ENCODE measurements at places on chromosomes 1 and 21. TPM values are rescaled to one million over a fixed set of nuclear protein-coding genes. Genes with fewer than 3 reads are reported as not detected.
A peak's percentile ranks its signal among the peaks of the same experiment; 100 is the strongest.

GRCh38 chr1:1218524-1219200 lies 4.7 kb upstream of the TNFRSF4 start:
- no peak for DNase-seq

- DNase-seq = no peak
Measured at GRCh38 chr1:161265305-161265704, 6.8 kb downstream of the PCP4L1 start.

SHE gene
- not detected for polyA plus RNA-seq

OR6K3 gene
- polyA plus RNA-seq = not detected

DNA sequence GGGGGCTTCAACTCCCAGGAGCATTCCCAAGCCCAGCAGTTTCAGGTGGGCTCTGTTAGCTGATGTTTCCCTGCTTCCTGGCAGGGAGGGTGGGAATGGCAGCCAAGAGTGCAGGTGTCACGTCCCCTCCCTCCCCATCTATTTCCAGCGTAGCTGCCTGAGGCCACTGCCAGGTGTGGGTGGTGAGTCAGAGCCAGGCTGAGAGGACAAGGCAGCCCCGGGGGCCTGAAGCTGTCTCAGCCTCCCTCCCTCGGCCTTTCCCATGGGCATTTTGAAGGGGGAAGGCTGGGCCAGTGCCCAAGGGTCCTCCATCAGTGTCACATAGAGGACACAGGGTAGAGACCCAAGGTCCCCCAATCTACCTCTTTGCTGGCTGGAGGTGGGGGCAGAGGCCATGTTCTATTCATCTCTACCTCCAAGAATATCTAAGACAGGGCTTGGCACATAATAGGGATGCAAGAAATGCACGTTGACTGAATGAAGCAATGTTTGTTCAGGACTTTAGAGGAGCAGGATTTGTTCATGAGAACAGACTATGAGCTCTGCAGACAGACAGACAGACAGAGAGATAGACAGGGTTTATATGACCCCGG lies 34.4 kb upstream of the ID3 start:
- DNase-seq = no peak

DNA sequence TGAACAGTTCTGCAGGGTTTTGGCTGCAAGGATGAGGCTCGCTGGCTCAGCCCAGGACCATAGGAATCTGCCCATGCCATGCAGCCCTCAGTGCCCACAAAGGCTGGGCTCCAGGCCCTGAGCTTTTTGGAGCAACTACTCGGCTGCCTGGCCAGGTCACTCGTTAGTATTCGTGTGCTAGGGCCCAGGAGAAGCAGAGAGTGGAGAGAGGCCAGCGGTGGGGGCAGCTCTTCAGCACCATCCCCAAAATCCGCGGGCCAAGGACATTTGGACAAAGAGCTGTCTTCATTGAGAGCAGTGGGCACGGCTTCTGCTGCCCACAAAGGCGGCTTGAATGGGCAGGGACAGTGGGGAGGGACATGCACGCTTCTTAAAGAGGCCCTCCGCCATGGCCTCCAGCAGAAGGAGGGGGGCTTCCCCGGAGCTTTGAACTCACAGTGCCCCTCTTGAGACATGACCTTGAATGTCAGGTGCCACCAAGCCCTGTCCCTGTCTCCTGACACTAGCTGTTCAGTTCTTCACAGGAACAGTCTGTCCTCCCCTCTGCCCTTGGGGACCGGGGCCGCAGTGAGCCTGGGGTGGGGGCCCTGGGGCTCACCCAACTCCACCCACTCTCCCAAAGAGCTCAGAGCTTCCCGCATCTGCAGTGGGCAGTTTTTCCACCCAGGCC lies 106.1 kb upstream of the ARHGEF16 start:
- DNase-seq = no peak

OVAAL gene
- polyA plus RNA-seq = not detected

GRCh38 chr21:25717491-25718147 lies 17.1 kb downstream of the ATP5PF start:
- DNase-seq = no peak

DNA sequence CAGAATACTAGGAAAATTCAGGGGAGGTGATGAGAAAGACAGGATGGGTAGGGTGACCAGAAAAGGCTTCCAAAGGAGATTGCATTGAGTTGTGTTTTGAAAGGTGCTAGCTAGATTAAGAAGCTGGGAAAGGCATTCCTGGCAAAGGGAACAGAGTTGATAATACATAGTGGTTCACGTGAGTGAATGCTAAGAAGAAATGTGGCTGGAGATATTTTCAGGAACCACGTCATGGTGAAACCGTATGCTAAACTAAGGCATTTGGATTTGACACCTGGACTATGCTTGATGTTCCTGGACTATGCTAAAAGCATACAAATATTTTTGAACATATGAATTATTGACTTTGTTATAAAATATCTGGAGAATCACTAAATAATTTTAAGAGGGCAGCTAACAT lies 14.7 kb downstream of the CCDC30 start:
- no peak for DNase-seq

GRCh38 chr1:228376651-228377631 lies 29.7 kb downstream of the TRIM11 start:
- DNase-seq = no peak

SLFNL1 gene
- 0.09 TPM for polyA plus RNA-seq

DNA sequence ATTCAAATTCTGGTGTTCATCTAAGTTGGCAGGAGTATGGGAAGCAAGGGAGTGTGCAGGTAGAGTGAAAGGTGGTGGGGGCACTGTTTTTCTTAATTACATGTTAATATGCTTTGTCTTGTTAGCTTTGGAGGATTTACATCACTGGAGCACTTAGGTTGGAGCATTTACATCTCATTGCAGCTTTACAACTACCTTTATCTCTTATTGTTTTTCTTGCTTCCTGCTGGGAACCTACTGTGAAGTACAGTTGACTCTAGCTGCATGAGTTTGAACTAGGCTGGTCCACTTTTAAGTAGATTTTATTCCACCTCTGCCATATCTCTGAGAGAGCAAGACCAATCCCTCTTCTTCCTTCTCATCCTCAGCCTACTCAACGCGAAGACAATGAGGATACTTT lies 554.8 kb upstream of the B3GALT2 start:
- DNase-seq = no peak

- DNase-seq = no peak
Measured at GRCh38 chr1:160371346-160371631, 4.4 kb downstream of the NHLH1 start.

DNA sequence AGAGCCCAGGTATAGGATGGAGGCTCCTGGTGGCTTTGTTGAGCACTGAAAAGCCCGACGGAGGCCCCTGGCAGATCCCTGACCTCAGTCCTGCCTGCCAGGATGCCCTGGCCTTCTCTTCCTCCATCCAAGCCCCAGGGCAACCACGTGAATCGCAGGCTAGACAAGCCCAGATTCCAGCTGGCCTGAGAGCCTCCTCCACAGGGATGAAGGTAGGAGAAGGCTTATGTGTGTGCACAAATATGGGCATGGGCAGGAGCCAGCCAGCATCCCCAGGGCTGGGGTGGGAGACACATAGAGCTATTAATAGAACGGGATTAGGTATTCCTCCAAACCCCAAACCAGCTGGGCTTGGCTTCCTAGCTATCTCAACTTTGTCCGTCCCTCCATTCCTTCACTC lies 4.0 kb upstream of the EXTL1 start:
- DNase-seq = peak; percentile 36

DNA sequence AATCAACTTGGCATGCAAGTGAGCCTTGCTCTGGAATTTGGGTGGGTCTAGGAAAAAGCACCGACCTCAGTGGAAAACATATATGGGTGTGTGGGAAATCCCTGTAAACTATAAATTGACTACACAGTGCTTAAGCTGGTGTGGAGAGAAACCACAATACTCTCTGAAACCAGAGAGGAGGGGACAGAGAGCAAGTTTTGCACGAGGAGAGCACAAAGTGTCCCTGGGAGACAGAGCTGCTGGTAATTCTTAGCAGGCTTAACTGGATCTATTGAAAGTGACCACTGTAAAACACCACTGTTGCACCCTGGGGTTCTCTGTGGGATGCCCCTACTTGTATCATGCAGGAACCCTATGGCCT lies 12.8 kb downstream of the KCNJ15 start:
- DNase-seq = no peak

- DNase-seq = no peak
Measured at GRCh38 chr1:56397811-56398231, 181.5 kb downstream of the PLPP3 start.

CHIA gene
- polyA plus RNA-seq = not detected

AMY1A gene
- polyA plus RNA-seq = not detected

GRCh38 chr21:40765811-40766210 lies 81.1 kb downstream of the DSCAM start:
- no peak for DNase-seq

- no peak for DNase-seq
Measured at GRCh38 chr21:39913706-39914305, 46.6 kb downstream of the PCP4 start.

DNA sequence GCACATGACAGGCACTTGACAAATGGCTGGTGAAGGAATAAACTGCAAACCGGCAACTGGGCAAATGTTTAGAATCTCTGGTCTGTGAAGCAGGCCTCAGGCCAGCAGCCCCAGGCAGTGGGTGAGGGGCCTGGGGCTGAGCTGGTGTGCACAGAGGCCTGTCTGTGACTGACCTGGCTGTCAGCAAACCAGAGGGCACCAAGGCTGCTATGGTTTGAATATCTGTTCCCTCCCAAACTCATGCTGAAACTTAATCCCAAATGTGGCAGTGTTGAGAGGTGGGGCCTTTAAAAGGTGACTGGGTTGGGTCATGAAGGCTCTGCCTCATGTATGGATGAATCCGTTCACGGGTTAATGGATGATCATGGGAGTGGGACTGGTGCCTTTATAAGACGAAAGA lies 139.8 kb downstream of the DMRTB1 start:
- DNase-seq = no peak

JAM2 gene
- 7.2 TPM for polyA plus RNA-seq

DNA sequence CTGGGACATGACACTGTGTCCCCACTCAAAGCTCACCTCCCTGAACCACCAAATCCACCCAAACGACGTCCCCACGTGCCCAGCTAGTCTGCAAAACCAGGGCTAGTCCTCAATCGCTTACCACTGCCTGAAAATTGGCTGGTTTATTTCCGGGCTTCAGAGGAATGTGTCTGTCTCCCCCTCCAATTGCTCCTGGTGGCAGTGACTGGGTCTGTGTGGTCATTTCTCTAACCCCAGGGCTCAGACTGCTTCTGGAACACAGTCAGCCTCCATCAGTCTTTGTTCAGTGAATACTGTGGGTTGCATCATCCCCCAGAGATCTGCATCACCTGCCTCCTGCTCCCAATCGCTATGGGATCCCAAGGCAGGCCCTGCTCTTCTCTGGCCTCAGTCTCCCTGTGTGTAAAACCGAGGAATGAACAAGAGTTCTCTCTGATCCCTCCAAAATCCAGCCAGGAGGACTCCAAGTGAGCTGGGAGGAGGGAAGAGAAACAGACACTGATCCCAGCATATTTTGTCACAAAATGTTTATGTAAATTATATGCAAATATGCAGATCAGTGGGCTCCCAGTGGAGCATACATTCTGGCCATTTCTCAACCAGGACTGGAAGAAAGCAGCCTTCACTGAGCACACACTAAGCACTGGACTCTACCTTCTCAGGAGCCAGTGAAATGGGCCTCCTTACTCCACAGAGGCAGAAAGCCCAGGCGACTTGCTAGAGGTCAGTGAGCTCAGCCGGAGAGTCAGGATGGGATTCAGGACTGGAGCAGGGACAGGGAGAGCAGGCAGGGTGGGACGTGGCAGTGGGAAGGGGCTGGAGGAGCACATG lies 20.9 kb downstream of the SDC3 start:
- peak; percentile 10 for DNase-seq

DNA sequence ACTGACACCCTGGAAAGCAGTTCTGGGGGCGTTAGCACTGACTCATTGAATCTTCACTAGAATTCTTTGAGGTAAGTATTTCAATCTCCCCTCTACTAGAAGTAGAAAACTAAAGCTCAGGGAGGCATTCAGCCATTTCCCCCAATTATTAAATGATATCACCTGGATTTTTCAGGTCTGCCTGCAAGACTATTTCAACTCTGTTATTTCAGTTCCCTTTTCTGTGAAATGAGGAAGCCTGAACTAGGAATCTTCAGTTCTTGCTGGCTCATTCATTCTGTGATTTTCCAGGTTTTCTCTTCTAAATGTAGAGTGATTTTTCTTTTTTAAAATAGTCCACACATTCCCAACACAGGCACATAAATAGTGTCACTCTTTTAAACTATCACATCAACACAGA lies 337.0 kb upstream of the NR5A2 start:
- DNase-seq = no peak

GLIS1 gene
- polyA plus RNA-seq = 0.77 TPM

ELF3 gene
- 0.72 TPM for polyA plus RNA-seq

- peak; percentile 27 for DNase-seq
Measured at GRCh38 chr1:31855038-31855845, 39.4 kb upstream of the SPOCD1 start.

INAVA gene
- 0.02 TPM for polyA plus RNA-seq

OLIG2 gene
- not detected for polyA plus RNA-seq

NUAK2 gene
- polyA plus RNA-seq = 8.2 TPM

C1QB gene
- not detected for polyA plus RNA-seq

- no peak for DNase-seq
Measured at GRCh38 chr21:42027822-42028765, 17.9 kb upstream of the ZBTB21 start.

DNA sequence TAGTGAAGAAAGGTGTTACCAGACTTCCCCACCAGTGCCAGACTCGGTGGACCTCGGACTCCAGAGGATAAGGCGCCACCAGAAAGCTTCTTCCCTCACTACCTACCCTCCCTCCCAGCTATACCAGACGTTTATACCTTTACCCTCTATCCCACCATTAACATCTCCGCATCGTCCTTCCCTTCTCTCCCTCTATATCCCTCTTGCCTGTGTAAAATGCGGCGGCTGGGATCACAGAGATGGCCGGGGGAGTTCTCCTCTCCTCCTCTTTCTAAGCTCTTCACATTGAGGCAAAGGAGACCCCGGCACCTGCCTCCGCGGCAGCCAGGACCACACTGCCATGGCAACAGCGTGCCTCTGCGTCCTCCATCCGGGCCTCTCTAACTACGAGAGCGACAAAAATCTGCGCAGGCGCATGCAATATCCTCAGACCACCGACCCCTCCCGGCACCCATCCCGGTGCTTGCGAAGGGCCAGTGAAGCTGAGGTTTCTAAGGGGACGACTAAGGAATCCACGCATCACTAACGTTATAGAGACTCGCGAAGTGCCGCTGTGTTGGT lies at the start of gene CCDC181:
CCDC181 (minus strand) TSS at position 394 of the 561 bp plus-strand sequence. CDS start 2,547 bp downstream, outside the sequence.
- peak; percentile 3 for DNase-seq

LCE1D gene
- not detected for polyA plus RNA-seq

- DNase-seq = no peak
Measured at GRCh38 chr1:982765-983436, 1.0 kb upstream of the PERM1 start.

GJA8 gene
- polyA plus RNA-seq = not detected

DNA sequence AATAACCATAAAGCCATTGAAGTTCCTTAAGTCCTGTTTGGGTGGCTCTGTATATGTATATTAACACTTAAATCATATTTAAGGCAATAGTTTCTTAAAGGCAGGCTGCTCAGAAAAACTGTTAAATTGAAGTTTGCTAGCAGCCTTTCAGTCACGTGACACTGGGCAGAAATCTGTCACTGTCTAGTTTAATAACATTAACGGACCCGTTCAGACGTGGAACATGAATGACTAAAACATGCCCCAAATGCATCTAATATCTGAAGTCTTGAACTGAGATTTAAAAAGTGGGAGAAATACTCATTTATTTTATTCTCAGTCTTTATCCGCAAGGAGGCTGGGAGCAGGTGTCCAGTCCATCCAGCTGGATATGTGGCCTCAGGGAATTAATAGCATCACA lies 3.3 kb upstream of the SPATA1 start:
- no peak for DNase-seq

- DNase-seq = no peak
Measured at GRCh38 chr1:94716965-94717364, 103.2 kb upstream of the SLC44A3 start.
